ENCODE measurements at places on chromosomes 1 and 21.

- DNase-seq = no peak
Observed at GRCh38 chr1:220137019-220137786, 43.3 kb downstream of the IARS2 start.

GRCh38 chr1:40794974-40795715, 11.6 kb downstream of the KCNQ4 start:
- no peak for DNase-seq

DNA sequence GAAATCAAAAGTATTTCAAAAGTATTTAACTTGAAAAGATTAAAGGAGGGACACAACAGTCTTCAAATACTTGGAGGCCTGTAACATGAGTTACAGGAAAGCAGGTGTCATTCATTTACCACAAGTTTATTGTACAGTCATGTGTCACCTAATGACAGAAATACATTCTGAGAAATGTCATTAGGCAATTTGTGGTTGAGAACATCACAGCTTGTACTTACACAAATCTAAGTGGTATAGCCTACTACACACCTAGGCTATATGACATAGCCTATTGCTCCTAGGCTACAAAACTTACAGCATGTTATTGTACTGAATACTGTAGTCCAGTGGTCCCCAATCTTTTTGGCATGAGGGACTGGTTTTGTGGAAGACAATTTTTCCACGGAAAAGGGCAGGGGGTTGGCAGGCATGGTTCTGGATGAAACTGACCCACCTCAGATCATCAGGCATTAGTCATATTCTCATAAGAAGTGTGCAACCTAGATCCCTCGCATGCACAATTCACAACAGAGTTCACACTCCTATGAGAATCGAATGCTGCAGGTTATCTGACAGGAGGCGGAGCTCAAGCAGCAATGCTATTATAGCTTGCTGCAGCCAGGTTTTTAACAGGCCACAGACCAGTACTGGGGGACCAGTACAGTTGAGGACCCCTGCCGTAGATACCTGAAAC, 25.0 kb upstream of the PHTF1 start:
- no peak for DNase-seq

GRCh38 chr1:183276386-183277080, 90.5 kb downstream of the LAMC2 start:
- no peak for DNase-seq

- DNase-seq = no peak
Observed at GRCh38 chr1:242886137-242886536, 361.6 kb upstream of the PLD5 start.

DNA sequence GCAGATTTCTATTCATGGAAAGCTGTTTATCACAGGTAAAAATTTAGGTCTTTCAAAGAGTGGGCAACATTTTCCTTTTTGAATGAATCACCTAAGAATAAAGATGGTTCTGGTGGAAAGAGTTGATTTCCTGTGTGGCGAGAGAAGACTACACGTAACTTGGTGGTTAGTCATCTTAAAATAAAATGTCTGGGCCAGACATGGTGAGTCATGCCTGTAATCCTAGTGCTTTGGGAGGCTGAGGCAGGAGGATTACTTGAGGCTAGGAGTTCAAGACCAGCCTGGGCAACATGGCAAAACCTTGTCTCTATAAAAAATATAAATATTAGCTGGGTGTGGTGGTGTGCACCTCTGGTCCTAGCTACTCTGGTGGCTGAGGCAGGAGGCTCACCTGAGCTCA, 65.7 kb downstream of the DISP1 start:
- no peak for DNase-seq

DNA sequence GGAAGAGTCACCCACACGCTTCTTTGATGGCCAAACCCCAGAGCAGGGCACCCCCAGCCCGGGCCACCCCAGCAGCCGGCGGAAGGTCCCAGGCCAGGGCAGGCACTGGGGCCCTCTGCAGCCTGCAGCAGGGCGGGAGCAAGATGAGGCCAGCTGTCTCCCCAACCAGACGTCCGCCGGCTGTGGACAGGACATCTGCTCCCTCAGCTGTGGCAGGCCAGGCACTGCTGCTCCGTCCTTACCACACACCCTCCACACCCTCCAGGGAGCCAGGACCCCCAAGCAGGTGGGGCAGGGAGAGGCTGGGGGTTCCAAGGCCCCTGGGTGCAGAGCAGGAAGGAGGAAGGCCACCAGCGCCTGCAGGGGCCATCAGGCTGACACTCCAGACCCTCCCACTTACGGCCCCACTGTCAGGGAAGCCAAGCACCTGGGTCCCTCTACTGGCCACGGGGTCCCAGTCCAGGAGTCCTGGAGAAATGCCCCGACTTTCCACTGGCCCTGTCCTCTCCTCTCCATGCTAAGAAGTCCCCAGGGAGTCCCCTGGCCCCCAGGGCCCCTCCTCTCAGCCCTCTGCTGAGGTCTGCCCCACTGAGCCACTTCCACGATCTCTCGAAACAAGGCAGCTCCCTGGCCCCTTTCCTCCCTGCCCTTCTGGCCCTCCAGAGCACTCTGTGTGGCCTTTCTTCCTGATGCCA, 5.6 kb downstream of the WNT9A start:
- DNase-seq = no peak

DNA sequence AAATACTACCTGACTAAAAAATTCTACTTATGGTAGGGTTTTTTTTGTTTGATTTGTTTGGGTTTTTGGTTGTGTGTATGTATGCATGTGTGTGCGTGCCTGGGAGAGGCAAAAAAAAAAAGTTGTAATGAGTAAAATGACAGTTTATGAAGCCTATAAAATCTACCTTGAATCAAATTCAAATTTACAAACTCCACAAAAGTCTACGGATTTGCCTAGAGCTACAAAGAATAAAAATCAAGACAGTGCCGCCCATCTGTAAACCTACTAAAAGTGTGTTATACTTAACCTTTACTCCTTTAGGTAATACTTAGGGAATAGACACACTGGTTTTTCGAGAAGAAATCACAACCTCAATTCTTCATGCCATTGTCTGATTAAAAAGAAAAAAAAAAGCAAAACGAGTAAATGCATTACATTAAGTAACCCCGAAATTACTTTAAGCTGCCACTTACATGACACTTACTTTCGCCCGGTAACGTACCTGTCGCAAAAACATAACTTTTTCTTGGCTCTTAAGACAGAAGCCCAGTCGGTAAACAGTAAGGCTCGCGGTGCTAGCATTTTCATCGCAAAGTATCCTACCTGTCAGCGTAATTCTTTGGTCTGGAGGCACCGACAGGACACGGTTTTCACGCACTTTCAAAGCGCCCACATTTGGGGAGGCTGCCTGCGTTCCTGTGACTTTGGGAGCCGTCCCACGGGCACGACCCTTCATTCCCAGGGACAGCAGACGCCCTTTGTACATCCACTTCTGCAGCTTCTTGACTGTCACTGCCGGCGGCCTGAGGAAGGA, 951 bp downstream of the SYDE2 start:
- DNase-seq = no peak

DNA sequence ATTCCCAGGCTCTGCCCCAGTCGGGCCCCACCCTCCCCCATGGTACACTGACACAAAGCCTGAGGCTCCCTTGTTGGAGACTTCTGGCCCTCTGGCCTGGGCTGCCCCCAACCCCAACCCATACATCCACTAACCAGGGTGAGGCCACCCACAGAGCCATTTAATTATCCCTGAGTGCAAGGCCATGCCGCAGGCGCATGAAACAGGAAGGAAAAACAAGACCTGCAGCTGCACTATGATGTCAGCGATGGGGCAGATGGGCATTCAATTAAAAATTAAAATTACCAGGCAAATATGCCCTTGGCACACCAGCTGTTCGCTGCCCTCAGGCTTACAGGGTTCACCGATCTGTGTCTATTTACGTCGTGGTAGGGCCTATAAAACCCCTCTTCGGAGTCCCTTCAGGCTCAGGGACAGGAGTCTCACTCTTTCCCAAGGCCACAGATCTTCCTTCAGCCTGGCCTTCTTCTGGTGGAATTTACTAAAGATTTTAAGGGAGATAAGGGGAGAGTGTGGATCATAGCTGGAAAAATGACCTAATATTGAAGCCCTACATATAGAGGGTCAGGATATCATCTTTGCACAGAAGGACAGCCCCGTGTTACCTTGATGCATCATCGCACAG, 29.6 kb upstream of the RGS16 start:
- no peak for DNase-seq

- DNase-seq = no peak
Observed at GRCh38 chr1:52669696-52670095, 28.5 kb downstream of the COA7 start.

- DNase-seq = no peak
Observed at GRCh38 chr1:98045767-98046641, 125.2 kb upstream of the DPYD start.

DNA sequence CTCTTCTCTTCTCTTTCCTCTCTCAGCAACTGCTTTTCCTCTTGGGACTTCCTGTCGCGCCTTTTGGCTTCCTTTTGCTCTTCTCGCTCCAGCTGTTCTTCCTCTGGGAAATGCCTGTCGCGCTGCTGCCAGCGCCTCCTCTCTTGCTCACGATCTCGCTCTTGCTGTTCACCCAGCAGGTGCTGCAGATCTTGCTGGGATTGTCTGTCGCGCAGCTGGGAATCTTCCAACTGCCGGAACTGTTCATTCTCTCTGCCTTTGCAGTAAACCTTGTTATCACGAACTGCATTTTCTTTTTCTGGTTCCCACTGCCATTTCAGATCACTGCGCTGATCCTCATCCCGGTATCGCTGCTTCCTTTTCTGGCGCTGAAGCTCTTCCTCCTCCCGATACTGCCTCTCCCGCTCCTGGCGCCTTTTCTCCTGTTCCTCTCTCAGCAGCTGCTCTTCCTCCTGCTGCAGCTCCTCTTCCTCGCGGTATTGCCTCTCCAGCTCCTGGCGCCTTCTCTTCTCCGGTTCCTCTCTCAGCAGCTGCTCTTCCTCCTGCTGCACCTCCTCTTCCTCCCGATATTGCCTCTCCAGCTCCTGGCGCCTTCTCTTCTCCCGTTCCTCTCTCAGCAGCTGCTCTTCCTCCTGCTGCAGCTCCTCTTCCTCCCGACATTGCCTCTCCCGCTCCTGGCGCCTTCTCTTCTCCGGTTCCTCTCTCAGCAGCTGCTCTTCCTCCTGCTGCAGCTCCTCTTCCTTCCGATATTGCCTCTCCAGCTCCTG, 5.8 kb downstream of the TCHH start:
- DNase-seq = no peak

DNA sequence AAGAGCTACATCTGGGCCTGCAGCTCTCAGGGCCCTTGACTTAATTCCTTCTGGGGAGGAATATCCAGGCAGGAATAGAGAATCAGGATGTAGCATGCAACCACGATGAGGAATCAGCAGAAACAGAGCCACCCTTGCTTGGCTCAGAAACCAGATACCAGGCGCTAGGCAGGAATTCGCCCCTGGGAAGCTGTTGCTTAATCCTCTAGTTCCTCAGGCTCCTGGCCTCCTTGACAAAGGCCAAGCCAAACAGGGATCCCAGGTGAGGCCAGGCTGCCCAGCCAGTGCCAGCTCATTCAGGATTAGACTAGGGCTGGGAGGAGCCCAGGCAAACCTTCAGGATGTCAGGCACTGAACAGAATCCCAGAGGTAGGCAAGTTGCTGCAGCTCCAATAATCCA, 48.2 kb upstream of the IRF2BP2 start:
- no peak for DNase-seq

- no peak for DNase-seq
Observed at GRCh38 chr1:93665015-93665414, 16.6 kb downstream of the BCAR3 start.

DNA sequence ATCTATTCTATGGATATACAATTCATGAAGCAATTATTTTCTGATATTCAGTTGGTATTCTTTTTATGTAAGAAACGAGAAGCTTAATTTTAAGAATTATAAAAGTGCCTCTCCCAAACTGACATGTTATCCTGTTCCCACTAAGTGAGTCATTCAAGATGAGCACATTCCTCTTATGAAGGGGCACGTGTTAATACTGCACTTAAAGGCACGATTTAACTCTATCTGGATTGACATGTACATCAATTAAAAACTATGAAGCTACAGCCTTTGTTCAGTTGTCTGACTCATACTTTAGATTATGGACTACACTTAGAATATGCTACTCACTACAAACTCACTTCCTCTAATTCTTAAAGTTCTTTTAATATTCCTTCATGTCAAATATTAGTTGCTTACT, 111.6 kb downstream of the CYYR1 start:
- no peak for DNase-seq

DNA sequence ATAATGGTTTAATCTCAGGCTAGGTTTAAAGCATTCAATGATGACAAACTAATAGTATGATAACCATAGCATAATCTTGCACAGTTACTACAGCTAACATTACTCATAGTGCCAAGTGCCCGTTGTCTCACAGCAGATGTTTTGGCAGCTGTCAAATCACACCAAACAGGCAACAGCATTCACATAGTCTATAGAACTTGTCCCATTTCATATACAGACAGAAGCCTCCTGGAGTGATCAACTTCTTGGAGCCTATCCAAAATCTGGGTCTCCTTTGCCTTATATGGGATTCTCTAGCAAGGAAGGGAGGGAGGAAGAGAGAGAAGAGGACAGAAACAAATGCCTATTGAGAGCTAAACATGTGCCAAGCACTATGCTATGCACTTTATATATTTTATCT, 250.6 kb upstream of the ZP4 start:
- no peak for DNase-seq

GRCh38 chr1:160428655-160429054, 28.3 kb downstream of the VANGL2 start:
- DNase-seq = no peak
